ENCODE measurements at places on chromosomes 16 and 17. TPM values are rescaled to one million over a fixed set of nuclear protein-coding genes. Genes with fewer than 3 reads are reported as not detected.
A peak's percentile ranks its signal among the peaks of the same experiment; 100 is the strongest.

CCL14 gene
- total RNA-seq: not detected

EVPL gene
- total RNA-seq: 0.16 TPM

CDRT15L2 gene
- total RNA-seq: not detected

GRCh38 chr17:6138761-6139446 lies 68.7 kb downstream of the WSCD1 start:
- no peak for DNase-seq

GRCh38 chr16:58487566-58488351 lies 12.2 kb upstream of the NDRG4 start:
- peak; percentile 84 for DNase-seq

- DNase-seq: peak; percentile 81
These were observed 122.3 kb downstream of the SSH2 start for GRCh38 chr17:29807520-29808361.

DNA sequence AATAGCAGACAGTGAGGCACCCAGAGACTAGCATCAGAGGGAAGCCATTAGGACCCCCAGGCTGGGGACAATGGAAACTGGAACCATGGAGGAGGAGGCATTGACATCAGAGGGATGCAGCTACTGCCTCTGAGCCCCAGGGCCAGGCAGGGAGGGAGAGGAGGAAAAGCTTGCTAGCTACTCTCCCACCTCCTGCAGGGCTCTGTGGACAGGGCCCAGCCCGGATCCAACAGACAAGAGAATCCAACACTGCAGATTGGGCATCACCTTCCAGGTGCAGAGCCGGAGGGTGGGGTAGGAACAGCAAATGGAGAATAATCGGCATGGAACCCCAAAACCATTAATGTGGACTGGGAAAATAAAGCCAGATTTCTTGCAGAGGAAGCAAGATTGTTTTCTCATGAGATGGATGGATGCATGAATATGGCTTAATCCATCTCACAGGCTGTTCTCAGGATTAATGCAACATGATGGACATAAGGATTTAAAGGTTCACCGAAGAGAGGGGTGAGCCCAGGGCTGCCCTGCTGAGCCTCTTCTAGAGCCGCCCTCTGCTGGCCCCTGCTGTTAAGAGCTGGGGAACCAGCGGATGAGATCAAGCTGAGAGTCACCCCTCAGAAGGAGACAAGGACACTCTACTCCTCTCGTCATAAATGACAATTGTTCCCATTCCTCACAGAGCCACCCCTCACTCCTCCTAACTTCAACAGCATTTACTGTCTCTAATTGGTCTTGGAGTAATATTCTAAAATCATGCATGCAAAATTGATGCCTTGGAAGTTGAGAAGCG lies 48.8 kb downstream of the DNAH3 start:
- DNase-seq: peak; percentile 29

- peak; percentile 93 for DNase-seq
These were observed 4.5 kb upstream of the UNC13D start for GRCh38 chr17:75848523-75849278.

- DNase-seq: peak; percentile 35
These were observed 125.3 kb downstream of the ANKRD11 start for GRCh38 chr16:89365044-89365467.

GRCh38 chr17:59428916-59429485 lies 97.5 kb downstream of the YPEL2 start:
- no peak for DNase-seq

GRCh38 chr17:40290629-40291280 lies 3.1 kb downstream of the CDC6 start:
- DNase-seq: peak; percentile 68

- no peak for DNase-seq
These were observed 1.1 kb downstream of the HS3ST6 start for GRCh38 chr16:1917056-1917664.

GRCh38 chr17:45906237-45906636 lies 11.9 kb downstream of the MAPT start:
- DNase-seq: no peak

DNA sequence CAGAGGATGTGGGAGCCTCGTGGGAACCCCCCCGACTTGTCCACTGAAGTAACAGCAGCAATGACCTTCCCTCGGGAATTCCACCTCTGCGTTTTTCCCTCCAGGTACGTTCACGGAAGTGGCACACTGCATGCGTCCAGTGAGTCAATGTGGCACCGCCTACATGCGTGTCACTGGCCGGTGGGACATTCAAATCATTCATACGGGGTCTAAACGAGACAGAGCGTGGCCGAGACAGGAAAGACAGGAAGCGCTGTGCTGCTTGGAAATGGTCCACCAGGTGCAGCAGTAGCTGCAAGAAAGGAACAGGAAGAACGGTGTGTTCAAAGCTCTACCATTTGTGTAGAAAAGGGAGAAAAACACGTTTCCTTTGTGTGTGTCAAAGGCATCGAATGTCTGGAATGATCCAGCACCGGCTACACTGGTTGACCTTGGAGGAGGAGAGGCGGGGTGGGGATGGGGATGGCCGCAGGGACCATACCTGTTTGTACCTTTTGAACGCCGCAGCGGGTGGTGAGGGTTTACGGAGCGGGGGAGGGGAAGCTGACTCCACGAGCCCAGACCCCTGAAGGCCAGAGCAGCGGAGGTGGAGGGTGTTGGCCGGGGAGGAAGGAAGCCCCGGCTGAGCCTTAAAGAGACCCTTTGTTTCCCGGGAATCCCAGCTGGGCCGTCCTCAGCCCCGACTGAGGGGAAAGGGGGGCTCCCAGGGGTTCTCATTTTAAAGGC lies 1.7 kb upstream of the PGAP6 start:
- DNase-seq: peak; percentile 81

DNA sequence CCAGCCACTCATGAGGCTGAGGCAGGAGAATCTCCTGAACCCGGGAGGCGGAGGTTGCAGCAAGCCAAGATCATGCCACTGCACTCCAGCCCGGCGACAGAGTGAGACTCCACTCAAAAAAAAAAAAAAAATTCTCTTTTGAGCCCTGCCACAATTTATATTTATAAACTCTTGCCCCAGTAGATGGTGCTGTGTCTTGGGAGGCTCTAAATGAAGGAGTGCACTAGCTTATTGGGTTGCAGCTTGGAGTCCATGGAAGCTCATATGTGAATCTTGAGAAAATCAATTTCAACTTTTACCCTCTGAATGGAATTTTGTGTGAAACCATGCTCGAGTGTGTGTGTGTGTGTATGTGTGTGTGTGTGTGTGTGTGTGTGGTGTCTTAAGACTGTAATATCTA lies 420.1 kb downstream of the HS3ST4 start:
- DNase-seq: no peak

GRCh38 chr17:70181376-70181775 lies 12.0 kb downstream of the KCNJ2 start:
- DNase-seq: no peak

DNA sequence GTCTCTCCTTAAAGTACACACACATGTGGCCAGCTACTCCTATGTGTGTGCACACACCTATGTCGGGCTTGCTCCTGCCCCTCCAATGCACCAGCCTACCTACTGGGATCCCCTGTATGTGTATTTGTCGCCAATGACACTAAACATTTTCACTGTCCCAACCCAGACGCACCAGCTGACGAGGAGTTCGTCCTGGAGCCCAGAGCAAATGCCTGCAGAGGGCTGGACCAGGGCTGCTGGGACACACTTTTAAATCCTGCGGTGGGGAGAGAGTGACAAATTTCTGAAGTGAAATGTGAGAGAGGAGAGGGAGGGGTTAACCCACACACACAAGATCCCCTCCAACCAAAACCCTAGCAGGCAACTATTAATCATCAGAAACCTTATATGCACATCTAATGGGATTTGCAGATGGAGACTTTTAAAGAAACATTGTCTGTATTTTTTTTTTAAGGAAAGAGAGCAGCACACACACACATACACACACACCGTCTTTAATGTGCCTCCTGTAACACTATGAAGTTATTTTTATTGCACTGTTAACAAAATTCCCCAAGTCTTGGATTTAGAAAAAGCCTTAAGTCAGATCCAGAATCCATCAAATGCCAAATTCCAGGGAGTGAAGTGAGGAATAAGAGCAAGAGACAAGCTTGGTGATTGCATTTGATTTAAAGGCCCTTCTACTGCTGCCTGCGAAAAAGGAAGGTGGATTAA lies at the start of gene MEOX1:
Gene MEOX1, minus strand, starts transcription at position 224 of the 714 bp plus-strand sequence. CDS start 388 bp downstream, outside the sequence.
- peak; percentile 57 for DNase-seq

DNA sequence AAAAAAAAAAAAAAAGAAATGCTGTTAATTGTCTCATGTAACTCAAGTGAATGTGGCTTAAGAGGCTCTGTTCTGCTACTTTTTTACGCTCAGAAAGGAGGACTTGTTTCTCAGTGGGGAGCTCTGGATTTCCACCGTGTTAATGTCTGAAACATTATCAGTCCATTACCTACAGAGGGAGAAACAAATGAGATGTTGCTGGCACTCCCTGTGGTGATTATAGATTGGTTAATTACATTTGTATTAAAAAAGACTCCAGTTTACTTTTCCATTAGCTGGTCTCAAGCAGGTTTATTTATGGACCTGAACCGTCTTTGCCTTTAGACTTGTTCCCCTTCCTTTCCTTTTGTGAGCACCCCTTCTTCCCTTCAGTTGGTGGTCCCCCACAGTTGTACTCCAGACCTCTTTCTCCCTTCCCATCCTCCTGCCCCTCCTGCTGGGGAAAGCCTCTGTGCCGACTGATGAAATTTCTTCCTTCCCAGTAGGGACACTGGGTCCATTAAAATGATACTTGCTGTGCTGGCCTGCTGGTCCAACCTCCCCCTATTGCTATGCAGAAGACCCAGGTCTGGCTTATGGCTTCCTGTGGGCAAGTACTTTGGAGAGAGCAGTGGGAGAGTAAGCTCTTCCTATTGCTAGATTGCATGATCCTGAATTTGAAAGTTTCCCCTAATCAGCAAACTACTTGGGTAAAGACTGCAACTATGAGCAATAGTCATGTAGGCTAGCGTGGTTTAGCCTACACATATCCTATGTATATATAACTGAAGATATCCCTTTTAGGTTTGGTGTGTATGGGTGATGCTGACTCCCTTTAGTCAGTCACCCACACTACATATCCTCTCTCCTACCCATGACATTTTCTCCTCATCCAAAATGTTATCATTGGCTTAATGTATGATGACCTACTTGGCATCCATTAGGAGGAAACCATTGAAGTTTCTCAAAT lies 8.1 kb downstream of the CDC6 start:
- no peak for DNase-seq

- peak; percentile 54 for DNase-seq
These were observed 663 bp downstream of the CYB5D1 start for GRCh38 chr17:7858522-7858810.

DNA sequence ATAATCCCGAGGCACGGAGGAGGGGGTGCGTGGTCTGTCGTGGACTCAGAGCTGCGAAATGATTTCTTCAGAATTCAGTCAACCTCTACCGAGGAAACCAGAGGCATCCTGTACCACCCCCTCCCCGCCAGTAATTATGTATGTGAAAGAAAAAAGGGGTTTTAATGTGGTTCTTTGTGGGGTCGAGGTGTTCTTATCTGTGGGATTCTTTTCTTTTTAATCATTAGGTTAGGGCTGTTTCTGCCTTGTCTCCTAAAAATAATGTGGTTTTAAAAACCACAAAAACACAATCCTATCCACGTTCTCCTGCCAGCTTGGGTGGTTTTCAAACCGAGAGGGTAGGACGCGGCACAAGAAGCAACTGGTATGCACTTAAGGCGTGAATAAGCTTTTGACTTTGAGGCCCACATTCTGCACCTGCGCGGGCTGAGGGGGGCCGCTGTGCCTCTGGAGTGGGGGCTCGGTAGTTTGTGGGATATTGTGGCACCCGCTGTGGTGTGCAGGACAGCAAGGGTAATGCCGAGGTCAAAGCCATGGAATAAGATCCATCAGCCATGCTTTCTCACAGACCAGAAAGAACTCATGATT lies 1.0 kb downstream of the SLC47A1 start:
- DNase-seq: peak; percentile 55

GRCh38 chr16:88359008-88359407 lies 23.8 kb upstream of the ZNF469 start:
- no peak for DNase-seq

DNA sequence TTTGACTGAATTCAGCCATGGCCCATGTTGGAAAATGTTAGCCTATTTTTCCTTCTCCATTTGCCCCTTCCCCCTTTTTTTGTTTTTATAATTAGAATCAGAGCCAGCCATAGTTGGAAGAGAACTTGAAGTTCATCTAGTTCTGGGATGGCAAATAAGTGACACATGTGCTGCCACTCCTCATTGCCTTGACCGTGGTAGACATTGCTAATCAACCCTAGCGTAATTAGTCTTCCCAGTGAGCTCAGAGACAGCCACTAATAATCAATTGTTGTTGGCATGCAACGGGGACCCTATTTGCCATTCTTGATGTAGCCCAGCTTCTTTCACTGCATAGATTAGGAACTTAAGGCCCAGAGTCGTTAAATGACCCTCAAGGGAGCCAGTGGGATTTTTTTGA lies 16.6 kb downstream of the CMIP start:
- DNase-seq: no peak

DNA sequence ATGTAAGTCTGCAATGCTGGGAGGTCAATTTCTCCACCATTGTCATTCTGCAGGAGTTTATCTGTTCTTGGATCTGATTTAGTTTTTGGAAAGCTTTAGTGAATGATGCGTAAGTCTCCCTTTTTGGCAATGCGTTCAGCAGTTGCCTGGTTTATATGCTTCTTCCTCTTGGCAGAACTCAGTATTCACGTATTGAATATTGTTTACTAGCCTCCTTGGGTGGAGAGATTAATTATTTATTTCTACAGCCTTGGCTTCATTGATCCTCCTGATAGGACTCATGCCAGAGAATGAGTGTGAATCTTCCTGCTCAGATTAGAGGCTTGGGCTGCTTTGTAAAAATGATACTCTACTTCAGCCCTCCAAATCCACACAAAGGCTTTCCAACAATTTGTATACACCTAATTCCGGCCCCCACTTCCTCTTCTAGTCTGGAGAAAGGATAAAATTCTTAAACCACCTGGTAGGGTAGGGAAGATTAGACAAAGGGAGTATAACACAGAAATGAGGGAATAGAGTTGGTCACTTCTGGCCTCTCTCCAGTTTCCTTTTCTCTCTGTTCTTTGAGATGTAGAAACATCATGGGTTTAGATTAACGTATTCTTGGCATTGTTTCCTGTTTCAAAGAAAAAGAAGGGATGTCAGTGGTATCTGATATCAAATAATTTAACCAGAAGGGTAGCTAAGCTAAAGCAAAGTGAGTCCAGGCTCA lies 929.8 kb downstream of the KCNJ2 start:
- no peak for DNase-seq

- no peak for DNase-seq
These were observed 56.9 kb upstream of the ACSF3 start for GRCh38 chr16:89036776-89037175.

GRCh38 chr16:30010844-30011713 lies at the start of gene DOC2A:
DOC2A (minus strand) TSS chr16:30011027; CDS start chr16:30010222, 805 bp downstream.
- DNase-seq: peak; percentile 48
